Activated CD4-positive, CD25-positive, alpha-beta regulatory T cell (primary cell): ENCODE measurements at places on chromosomes 2 and 18.

DNA sequence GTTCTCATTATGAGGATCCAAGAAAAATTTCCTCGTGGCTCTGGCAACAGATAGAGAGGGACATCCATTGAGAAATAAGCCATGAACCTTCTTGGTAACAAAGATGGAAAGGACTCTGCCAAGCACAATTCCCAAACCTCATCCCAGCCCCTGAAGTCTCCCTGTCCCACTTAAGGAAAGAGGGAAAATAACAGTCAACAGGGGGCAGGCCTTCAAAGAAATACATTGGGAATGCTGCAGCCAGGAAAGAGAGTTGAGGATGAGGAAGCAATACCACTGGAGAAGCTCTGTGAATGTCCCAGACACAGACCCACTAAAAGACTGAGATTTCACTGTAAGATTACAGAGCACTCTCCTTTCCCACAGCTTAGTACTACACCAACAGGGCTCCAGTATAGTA is 93.2 kb downstream of the CD226 start:
- DNase-seq: no peak

GRCh38 chr2:137173463-137173862 is 408.1 kb downstream of the THSD7B start:
- no peak for DNase-seq

DNA sequence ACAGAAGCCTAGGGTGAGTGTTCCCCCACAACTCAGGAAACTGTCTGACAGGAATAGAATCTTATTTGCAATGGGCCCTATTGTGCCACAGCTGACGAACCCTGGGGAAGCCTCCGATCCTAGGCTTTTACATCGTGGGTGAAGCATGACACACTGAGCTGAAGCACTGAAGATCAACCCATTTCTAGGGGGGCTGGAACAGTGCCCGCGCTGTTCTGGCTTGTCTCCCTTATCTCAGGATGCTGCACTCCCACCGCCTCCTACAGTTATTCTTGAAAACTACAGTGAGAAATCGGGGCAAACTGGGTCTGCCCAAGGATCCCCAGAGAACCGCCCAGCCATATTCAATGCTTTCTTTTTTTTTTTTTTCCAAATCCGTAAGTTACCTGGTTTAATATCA is 41.1 kb downstream of the NETO1 start:
- DNase-seq: no peak

DNA sequence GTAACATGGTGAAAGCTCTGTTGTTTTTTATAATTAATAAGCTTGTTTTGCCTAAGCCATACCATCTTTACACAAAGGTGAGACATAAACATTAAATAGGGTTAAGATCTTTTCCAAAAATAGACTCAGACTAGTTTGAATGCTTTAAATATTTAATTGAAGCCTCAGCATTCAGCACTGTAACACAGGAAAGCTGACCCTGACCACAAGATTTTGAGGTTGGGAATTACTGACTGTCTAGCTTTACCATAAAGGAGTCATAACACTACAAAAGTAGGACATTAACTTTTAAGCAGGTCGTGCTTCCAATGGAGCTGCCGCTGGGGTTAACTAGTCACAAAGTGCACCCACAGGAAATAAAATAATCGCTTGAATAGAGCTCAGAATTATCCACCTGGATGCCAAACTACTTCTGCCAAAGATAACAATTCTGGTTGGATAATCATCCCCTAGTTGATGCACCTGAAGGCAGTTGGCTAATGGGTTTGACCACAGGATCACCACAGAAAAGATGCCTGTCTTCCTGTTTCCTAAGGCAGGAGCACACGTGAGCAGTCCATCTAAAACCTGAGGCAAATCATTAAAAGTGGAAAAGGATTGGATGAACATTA is 106.2 kb downstream of the COBLL1 start:
- DNase-seq: no peak

GRCh38 chr18:43581936-43582519 is 304.7 kb upstream of the SYT4 start:
- no peak for DNase-seq

GRCh38 chr2:8252997-8253694 is 428.7 kb upstream of the ID2 start:
- no peak for DNase-seq

DNA sequence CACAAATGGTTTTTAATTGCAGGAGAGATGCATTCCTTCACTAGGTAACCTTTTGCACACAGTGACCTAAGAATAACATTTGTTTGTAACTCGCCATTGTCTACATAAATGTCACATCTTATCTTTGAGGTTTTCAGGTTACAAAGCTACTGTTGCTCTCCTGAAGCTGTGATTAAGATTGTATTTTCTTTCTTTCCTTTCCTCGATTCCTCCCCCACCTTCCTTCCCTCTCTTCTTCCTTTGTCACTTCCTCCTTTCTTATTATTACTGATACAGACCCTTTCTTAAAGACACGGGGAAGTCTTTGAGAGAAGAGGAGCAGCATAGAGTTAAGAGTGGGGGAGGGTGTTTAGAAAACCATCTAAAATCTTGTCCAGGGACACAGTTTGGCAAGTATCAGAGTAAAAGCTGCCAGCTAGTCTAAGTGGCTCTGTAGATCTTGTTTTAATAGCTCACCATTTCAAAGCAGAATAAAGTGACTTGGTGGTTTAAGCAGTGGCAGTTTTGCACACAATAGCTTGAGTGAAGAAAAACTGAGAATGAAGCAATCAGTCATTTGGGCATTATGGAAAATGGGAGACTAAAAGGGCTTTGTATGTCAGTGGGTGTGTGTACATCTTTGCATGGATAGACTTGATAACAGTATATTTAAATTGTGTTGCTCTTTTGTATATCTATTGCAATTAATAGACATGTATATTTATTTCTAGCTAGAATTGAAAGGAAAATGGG is 10.9 kb downstream of the CERS6 start:
- no peak for DNase-seq

DNA sequence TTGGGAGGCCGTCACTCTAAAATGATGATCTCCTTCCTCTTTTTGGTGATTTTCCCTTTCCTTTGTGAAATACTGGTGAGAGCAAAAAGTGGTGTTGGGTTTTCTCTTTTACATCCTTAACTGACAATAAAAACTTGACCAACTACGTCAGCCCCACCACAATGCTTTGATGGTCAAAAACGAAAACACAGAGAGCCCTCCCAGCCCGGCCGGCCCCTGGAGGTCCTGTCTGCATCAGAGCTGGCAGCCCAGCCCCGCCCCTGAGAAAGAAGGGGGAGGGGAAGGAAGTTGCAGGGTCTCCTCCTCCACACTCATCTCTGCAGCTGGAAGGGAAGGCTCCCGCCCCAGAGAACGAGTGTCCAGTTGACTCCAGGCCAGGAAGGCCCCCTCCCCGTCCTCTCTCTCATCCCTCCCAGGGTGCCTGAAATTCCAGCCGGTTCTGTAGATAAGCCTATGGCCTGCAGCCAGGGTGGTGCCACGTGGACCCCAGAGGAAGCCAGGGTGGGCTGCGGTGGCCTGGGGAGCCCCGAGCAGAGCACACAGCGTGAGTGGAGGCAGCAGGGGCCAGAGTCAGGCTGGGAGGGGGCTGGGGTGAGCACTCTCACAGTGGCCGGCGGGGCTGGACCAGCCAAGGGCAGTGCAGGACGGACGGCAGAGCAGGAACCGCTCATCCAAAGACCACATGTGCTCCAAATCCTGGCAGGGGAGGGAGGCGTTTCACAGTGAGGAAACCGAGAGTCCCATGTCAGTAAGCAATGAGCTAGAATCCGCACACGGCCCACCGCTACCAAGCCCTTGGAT is 19.8 kb downstream of the BIN1 start:
- DNase-seq: no peak

GRCh38 chr18:60895181-60895580 is 438.0 kb upstream of the CDH20 start:
- no peak for DNase-seq

DNA sequence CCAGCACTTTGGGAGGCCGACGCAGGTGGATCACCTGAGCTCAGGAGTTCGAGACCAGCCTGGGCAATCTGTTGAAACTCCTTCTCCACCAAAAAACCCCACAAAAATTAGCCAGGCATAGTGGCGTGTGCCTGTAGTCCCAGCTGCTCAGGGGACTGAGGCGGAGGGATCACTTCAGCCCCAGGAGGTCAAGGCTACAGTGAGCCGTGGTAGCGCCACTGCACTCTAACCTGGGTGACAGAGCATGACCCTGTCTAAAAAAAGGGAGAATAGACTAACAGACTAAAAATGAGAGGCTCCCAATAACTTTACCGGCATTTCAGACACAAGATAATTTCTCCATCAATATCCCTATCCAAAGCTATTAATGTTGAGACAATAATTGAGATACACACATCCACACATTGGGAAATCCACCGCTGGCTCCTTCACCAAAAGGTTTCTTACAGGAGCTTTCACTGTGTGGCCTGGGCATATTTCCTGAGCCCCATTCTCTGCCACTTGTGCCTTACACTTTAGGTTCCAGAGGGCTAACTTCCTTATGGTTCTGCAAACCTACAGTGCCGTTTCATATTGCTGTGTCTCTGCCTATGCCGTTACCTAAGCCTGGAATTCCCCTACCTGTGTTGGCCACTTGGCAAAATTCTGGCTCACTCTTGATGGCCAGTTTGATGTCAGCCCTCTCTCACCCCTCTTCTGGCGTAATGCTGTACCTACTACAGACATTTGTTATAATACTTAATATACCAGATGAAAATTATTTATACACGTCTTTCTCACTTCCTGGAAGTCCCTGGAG is 115.8 kb upstream of the ZFP36L2 start:
- no peak for DNase-seq

- DNase-seq: no peak
Measured at GRCh38 chr2:151363709-151364108, 6.3 kb downstream of the TNFAIP6 start.

DNA sequence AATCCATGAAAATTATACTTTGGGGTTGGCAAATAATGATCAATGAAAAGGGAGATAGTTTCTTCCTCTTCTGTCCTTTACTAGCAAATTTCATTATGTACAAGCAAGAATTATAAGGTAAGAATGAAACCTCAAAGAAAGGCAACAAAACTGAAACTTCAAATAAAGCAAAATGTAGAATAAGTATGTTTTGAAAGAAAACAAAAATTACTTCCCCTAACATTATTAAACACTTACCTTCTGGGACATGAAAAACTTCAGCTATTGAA is 29.4 kb downstream of the THADA start:
- DNase-seq: no peak

DNA sequence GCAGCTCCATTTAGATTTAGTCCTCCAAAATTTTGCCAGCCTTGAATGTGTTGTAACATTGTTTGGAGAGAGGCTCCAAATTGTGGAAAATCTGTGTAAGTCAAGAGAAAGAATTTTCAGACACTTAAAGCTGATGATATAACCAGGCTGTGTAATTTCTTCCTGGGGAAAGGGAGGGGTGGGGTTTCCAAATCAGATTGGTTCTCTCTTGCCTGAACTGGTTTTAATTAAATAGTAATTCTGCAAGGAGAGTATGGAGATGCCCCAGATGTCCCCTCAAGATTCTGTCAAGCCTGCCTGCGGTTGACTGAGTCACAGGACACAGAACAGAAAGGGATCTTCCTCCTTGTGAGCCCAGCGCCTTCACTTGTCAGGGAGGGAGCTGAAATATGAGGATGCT is 54.5 kb downstream of the C18orf63 start:
- DNase-seq: no peak

GRCh38 chr2:134041877-134042276 is 212.0 kb upstream of the MGAT5 start:
- DNase-seq: no peak

GRCh38 chr2:104279646-104280045 is 574.3 kb upstream of the POU3F3 start:
- no peak for DNase-seq

DNA sequence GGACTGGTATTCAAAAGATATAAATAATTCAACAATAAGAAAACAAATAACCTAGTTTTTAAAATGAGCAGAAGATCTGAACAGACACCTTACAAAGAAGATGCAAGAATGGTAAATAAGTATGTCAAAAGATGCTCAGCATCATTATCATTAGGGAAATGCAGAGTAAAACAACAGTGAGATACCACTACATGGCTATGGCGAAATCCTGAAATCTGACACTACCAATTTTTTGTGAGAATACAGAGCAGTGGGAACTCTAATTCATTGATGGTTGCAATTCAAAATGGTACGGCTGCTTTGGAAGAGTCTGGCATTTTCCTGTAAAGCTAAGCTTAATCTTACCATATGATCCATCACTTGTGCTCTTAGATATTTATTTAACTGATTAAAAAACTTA is 151.8 kb downstream of the UBR3 start:
- no peak for DNase-seq

DNA sequence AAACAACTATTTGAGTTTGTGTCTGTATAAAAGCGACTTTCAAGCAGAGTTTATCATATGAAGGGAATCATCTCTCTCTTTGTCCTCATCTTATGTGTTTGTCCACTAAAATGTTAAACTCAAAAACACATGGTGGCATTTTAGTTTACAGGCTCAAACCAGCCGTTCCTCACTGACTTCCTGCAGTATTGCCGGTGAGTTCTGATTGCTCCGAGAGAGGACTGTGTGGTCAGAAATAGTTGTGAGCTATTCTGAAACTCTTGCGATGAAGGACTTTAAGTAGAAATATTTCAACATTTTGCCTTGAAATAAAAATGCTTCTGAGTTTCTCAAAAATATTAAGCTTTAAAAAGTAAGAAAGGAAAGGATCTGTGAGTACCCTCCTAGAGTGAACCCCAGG is 163.2 kb upstream of the CAVIN2 start:
- no peak for DNase-seq

DNA sequence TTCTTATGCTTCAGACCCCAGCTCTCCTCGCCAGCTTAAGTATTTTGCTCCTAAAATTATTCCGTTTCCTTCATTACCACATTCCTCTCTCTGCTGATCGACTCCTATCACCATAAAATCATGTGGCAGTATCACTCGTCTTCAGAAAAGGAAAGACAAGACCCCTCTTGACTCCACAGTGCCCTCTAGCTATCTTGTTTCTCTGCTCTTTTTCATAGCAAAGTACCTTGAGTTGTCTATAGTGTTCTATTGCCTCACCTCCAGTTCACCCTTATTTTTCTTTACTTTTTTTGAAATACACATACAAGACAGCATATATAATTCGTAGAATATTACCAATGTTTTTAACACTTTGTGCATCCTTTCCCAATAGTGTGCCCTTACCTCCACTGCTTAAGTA is 273.2 kb upstream of the SIX3 start:
- no peak for DNase-seq

DNA sequence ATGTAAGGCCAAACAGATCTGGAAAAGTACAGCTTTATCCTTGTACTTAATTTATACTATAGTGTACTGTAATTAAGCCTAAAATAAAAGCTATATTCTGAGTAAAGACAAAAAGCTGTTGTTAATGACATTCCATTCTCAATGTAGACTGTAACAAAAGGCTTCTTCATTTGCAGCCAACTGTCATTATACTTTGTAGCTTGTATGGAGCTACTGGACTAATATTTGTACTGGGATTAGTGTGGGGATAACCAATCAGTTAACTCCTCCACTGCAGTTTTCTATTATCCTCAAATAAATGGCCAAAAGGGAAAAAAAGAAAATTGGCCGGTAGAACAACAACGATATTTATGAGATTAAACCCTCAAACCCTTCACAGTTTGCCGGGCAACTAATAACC is 66.5 kb downstream of the STK39 start:
- no peak for DNase-seq

- no peak for DNase-seq
Measured at GRCh38 chr18:63131106-63131958, 188.2 kb downstream of the BCL2 start.
